ENCODE measurements at places on chromosomes 11 and 22. TPM values are rescaled to one million over a fixed set of nuclear protein-coding genes. Genes with fewer than 3 reads are reported as not detected.

DNA sequence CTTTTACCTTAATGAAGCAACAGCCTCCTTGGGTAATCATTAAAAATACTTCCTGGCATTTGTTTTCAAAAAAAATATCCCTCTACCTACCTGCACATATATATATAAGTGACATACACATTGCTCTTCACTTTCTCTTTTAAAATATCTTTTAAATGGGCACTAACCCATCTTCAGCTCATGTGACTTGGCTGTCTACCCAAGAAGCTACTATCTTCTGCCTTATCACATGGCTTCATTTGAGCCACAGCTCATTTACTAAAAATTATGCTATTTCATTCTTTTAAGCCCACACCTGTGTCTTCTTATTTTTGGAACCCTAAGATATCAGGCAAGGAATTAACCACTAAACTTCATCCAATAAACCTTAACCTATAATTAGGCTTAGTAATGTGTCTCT lies 37.0 kb upstream of the SOX6 start:
- H3K4me1 ChIP-seq = peaks cover 14% of the 10 kb centered on the region
- no peak overlapping the region for H3K4me3 ChIP-seq
- no peak overlapping the region for H3K27ac ChIP-seq
- no peak for DNase-seq

DNA sequence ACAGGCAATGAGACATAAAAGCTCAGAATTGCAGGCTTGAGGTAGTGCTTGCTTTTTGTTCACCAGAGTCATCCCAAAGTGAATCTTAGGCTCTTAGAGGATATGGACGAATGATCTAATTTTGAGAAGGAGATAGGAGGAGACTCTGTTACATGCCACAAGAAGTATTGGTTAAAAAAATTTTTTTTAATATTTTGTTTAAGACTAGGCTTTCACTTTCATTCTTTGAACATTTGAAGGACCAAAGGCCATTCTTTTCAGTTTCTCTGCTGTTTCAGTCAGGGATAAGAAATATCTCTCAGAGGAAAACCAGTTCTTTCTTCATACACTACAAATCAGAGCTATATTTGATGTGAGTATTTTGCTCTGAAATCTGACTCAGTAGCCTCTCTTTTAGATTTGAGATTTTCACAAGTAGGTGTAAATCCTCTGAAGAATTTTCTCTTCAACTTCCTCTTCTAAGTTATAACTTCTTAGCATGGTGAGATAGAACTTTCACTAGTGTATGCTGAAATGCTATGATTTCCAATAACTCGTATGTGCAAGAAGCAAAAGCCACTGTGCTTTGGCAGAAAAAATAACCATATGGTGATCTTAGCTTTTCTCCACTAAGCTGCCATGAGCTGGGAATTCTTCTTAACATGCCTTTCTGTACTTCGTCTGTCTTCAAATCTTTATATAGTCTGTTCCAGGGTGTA lies 24.1 kb upstream of the FAM181B start:
- H3K27me3 ChIP-seq = peaks cover 3% of the 10 kb centered on the region
- H3K36me3 ChIP-seq = no peaks in the 10 kb centered on the region
- no peak overlapping the region for H3K27ac ChIP-seq
- no peaks in the 10 kb centered on the region for H3K4me1 ChIP-seq

GRCh38 chr11:20621679-20622078 lies 22.3 kb downstream of the SLC6A5 start:
- DNase-seq = no peak
- H3K4me1 ChIP-seq = peaks cover 3% of the 10 kb centered on the region
- H3K27ac ChIP-seq = no peak overlapping the region
- no peak overlapping the region for H3K4me3 ChIP-seq
- no peaks in the 10 kb centered on the region for H3K36me3 ChIP-seq

- no peak for DNase-seq
- H3K27ac ChIP-seq = no peak overlapping the region
- no peaks in the 10 kb centered on the region for H3K36me3 ChIP-seq
- no peak overlapping the region for H3K4me3 ChIP-seq
Observed at GRCh38 chr11:97118614-97119200, 728.9 kb downstream of the JRKL start.

DNA sequence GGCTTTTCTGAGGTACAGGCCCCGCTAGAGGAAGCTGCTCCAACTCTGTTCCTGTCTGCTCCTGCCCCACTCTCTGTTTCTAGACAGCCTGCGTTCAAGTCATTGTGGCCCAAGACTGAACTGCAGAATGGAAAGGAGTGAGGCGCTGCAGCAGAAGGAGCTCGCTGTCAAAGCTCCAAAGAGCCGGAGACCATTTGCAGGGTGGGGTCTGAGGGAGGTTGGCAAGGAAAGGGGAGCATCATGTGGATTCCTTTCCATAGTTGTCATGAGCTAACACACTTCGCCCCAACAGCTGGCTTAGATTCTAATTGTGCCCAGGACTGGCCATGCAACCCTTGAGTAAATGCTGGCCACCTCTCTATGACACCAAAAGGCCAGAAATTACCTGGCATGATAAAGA lies 18.8 kb downstream of the APOL4 start:
- H3K27me3 ChIP-seq = no peaks in the 10 kb centered on the region
- no peak overlapping the region for H3K27ac ChIP-seq
- no peaks in the 10 kb centered on the region for H3K36me3 ChIP-seq

- peaks cover 9% of the 10 kb centered on the region for H3K27me3 ChIP-seq
- no peak overlapping the region for H3K4me3 ChIP-seq
- DNase-seq = no peak
- H3K4me1 ChIP-seq = no peaks in the 10 kb centered on the region
Observed at GRCh38 chr11:56783448-56784041, 35.0 kb upstream of the OR9G4 start.

DNA sequence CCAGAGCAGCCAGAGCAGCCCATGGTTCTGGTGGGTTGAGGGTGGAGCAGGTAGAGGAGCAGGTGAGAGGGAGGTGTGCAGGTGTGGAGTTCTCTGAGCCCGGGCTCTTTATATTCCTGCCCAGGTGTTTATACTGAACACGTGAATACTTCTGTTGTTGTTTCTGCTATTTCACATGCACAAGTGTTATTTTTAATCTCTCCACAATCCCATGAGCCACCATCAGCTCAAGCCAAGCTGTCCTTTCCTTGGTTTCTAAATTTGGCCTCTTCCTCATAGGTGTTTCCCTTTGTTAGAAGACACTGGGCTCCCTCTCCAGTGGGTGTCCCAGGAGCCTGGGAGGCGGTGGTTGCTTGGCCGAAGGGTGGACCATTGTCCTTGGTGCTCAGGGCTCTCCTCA lies at the start of gene KRTAP5-3:
Gene KRTAP5-3 (minus strand): TSS at position 101 of the 400 bp plus-strand sequence. CDS start 78 bp downstream, at position 23.
- peaks cover 41% of the 10 kb centered on the region for H3K27me3 ChIP-seq
- no peak within 1 kb of the TSS for H3K4me3 ChIP-seq
- peaks cover 9% of the 10 kb centered on the region for H3K4me1 ChIP-seq
- H3K36me3 ChIP-seq = no peaks in the 10 kb centered on the region
- DNase-seq = no peak

DNA sequence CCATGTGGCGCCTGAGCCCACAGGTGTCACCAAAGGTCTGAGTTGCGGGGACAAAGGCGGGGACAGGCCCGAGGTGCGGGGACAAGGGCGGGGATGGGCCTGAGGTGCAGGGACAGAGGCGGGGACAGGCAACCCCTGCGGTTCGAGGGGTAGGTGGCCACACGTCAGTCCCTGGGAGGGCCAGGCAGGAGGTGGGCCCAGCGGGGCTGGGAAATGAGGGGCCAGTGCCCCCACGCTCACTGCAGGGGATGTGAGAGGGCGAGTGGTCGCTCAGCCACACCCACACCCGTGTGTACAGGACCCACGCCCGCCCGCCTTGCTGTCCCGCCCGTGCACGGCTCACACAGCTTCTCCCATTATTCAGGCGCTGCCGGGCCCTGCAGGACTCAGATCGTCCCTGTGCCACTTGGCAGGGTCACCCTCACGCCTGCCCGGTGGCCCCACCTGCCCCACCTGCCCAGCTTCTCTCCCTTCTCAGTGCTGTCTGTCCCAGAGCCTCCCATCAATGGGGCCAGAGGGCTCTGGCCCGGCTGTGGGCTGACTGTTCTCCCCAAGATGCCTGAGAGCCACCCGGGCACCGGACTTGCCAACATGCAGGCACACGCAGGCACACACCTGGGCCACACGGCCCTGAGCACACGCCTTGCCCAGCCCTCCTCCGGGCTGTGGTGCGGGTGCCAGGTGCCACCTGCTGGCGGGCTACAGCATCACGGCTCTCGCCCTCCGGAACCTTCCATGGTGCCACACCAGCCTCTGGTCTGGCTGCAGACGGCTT lies 14.2 kb upstream of the MUC6 start:
- H3K4me3 ChIP-seq = no peak overlapping the region
- peaks cover 8% of the 10 kb centered on the region for H3K4me1 ChIP-seq
- no peak overlapping the region for H3K27ac ChIP-seq
- H3K36me3 ChIP-seq = no peaks in the 10 kb centered on the region
- peak; percentile 57 for DNase-seq

GRCh38 chr11:129280027-129280811 lies 88.1 kb upstream of the ARHGAP32 start:
- peaks cover 32% of the 10 kb centered on the region for H3K4me1 ChIP-seq
- no peaks in the 10 kb centered on the region for H3K36me3 ChIP-seq
- no peaks in the 10 kb centered on the region for H3K27me3 ChIP-seq
- peak overlapping the region; percentile 73 for H3K27ac ChIP-seq
- no peak for DNase-seq

DNA sequence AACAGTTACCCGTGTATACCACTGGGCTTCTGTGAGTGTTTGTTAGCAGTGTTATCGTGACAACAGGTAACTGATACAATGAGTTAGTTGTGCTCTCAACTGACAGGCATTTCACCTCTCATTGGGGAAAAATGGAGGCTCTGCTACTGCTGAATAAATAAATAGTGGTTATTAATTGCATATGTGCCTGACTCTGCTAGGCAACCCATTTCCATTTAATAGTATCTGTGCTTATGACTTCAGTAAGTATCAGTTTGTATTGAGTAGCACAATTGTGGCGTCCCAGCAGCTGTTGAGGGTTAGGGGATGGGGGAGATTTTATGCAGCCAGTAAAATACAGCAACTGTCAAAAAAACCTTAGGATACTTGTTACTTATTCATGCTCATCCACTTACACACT lies 123.4 kb upstream of the SEZ6L start:
- no peak overlapping the region for H3K4me3 ChIP-seq
- no peak overlapping the region for H3K27ac ChIP-seq
- peaks cover 6% of the 10 kb centered on the region for H3K4me1 ChIP-seq
- DNase-seq = no peak
- H3K36me3 ChIP-seq = no peaks in the 10 kb centered on the region

DNA sequence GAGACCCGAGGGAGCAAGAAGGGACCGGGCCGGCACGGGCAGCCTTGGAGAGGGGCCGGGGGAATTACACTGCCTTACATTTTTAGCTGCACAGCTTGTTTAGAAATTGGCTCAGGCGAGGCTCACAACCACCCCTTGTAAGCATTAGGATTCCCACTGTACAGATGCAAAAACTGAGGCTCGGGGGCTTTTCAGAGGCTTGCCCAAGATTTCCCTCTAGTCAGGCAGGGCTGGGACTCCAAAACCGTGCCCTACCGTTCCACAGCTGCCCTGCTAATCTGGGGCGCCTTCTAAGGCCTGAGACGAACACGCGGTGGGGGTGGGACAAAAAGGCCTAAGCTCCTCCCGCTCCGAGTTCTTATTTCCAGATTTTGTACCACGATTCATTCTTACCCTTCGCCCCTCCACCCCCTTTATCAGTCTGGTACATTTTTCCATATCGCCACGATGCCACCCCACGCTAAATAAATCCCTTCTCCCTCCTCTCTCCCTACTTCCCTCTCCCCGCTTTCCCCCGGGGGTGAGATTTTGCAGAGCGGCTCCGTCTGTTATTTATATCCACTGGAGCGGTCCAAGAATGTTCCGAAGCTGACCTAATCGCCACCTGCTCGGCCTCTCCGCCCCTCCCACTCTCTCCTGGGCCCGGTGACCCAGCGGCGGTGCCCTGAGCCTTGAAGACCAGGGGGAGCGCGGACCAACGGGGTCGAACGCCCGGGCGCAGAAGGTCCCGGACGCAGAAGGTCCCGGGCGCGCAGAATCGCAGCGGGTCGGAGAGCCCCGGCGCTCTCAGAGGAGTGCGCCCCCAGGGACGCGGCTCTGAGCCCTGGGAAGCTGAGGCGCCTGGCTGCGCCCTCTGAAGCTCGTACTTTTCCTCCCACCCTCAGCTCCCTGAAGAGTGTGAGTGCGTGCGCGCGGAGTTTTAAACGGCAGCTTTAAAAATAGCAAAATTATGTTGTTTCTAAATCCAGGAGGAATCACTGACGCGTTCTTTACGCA lies 764 bp upstream of the PACSIN3 start:
- H3K27ac ChIP-seq = peak overlapping the region; percentile 98
- no peaks in the 10 kb centered on the region for H3K36me3 ChIP-seq
- peaks cover 74% of the 10 kb centered on the region for H3K4me1 ChIP-seq
- H3K4me3 ChIP-seq = peak overlapping the region; percentile 76

GRCh38 chr11:35785287-35786167 lies 123.0 kb downstream of the TRIM44 start:
- no peaks in the 10 kb centered on the region for H3K36me3 ChIP-seq
- no peak for DNase-seq
- H3K27me3 ChIP-seq = no peaks in the 10 kb centered on the region

The CD3E gene
- 0.60 TPM for total RNA-seq

The OR6T1 gene
- not detected for total RNA-seq

The SIK3 gene
- 36.3 TPM for total RNA-seq

The DUSP8 gene
- total RNA-seq = 15.3 TPM

The DNAL4 gene
- 10.0 TPM for total RNA-seq

Measured in left ventricle myocardium inferior (tissue), 1 donor.